ENCODE measurements at places on chromosomes 3 and 15.

GRCh38 chr3:179865861-179866505, 170.8 kb downstream of the PEX5L start:
- no peak for DNase-seq

GRCh38 chr15:23773093-23773492, 86.0 kb upstream of the NDN start:
- no peak for DNase-seq

DNA sequence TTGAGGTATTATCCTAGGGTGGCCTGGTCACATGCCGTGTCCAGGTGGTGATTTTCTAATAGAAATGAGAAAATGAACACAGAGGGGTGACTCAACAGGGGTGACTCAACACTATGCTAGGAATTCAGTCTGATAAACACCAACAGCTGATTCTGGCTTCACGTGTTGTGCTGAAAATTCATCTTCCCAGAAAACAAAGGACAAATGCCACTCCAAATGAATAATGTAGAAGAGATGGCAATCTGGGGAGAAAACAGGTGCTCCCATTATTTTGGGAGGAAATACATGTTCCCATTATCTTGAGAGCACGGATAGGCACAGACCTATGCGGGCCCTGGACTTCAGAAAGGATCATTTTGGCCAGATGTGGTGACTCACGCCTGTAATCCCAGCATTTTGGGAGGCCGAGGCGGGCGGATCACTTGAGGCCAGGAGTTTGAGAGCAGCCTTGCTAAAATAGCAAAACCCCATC, 101.2 kb upstream of the MEX3B start:
- no peak for DNase-seq

DNA sequence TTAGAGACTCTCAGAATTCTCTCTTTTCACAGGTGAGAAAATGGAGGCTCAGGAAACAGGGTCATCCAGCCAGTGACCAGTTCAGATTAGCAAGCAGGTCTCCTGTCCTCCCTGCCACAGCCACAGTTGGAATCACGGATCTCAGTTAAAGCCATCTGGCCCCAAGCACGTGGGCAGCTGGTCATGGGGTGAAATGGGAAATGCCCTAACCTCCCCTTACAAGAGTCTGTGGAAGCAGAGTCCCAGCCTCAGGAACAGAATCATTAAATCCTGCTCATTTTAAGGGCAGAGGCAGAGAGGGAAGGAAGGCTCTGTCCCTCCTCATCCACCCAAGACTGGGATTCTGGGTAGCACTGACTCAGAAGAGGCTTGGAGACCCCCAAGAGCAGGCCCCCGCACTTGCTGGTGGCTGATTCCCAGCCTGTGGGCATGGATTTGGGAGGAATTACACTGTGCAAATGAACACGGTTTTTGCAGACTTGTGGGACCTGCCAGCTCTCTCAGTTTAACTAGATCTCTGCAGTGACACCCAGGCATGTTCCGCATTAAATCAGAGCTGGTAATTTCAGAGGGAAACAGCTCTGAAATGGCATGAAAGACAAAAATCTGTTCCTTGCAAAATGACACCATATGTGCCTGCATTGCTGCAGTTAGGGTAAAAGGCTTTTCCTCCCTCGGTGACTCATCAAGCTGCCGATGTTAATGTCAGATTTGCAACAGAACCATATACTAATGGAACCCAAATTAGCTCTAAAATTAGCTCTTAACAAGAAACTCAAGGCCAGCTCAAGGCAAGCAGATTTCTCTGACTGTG, 89.0 kb downstream of the BDH1 start:
- DNase-seq, result peak; percentile 46

DNA sequence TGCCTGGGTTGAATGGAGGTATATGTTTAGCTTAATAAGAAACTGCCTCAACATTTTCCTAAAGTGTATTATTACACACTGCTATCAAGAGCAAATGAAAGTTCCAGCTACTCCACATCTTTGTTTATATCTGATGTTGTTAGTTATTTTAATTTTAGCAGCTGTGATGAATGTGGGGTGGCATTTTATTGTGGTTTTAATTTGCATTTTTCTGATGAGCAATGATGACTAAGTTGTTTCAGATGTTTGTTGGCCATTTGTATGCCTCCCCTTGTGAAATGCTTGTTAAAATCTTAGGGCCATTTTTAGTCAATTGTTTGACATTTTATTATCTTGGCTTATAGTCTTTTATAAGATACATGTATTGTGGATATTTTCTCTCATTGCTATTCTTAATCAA, 260.4 kb upstream of the SLCO3A1 start:
- no peak for DNase-seq

DNA sequence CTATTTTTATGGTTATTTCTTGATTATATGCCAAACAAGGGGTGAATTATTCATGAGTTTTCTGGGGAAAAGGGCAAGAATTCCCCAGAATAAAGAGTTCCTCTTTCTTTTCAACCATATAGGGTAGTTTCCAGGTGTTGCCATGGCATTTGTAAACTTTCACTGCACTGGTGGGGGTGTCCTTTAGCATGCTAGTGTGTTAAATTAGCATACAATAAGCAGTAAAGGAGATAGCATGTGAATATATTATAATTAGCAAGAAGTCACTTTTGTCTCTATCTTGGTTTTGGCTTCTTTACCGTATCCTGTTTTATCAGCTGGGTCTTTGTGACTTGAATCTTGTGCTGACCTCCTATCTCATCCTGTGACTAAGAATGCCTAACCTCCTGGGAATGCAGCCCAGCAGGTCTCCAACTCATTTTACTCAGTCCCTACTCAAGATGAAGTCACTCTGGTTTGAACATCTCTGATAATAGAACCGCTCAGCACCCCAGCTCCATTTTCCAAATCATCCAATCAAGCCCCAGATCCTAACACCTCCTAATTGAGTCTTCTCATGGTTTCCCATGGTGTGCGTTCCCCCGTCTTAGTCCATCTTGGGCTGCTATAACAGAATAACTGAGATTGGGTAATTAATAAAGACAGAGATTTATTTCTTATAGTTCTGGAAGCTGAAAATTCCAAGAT, 3.4 kb upstream of the SELENOT start:
- peak; percentile 45 for DNase-seq

GRCh38 chr3:97948351-97949109, 23.7 kb downstream of the RIOX2 start:
- DNase-seq, result no peak

- no peak for DNase-seq
Measured at GRCh38 chr3:63959146-63959545, 47.0 kb upstream of the SCAANT1 start.

DNA sequence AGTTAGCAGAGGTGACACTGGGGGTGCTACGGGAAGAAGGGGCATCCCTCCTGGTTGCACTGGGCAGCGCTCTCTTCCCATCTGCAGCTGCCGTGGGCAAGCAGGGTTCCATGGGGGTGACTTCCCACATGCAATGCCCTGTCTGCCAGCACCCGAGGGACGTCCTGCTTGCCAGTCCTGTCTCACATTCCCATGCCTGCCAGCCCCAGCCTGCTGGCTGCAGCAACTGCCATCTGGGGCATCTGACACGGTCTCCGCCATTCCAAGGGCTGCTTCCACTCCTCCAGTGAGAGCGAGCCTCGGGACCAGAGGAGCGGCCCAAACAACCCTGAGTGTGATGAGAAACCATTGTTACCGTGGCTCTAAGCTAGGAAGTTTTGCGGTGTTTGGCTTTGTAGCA, 45.4 kb upstream of the RPL32 start:
- no peak for DNase-seq

GRCh38 chr3:46845397-46845859, 17.8 kb downstream of the MYL3 start:
- peak; percentile 23 for DNase-seq

- DNase-seq, result no peak
Measured at GRCh38 chr3:115648559-115648958, 25.2 kb downstream of the GAP43 start.

GRCh38 chr15:35691891-35692867, 146.2 kb upstream of the DPH6 start:
- no peak for DNase-seq

DNA sequence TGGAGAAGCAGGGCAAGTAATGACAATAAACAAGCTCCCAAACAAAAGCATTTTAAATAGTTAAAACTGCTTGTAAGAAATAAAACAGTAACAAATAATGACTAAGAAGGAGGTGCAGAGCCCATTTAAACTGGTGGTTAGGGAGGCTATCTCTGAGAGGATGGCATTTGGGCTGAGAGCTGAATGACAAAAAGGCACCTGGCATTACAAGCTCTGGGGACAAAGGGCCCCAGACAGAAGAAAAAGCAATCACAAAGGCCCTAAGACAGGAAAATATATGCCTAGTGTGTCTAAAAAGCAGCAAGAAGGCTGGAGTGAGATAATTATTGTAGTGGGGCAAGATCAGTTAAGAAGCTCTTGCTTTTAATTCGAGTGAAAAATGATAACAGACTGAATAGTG, 9.6 kb downstream of the TMEM39A start:
- DNase-seq, result no peak

DNA sequence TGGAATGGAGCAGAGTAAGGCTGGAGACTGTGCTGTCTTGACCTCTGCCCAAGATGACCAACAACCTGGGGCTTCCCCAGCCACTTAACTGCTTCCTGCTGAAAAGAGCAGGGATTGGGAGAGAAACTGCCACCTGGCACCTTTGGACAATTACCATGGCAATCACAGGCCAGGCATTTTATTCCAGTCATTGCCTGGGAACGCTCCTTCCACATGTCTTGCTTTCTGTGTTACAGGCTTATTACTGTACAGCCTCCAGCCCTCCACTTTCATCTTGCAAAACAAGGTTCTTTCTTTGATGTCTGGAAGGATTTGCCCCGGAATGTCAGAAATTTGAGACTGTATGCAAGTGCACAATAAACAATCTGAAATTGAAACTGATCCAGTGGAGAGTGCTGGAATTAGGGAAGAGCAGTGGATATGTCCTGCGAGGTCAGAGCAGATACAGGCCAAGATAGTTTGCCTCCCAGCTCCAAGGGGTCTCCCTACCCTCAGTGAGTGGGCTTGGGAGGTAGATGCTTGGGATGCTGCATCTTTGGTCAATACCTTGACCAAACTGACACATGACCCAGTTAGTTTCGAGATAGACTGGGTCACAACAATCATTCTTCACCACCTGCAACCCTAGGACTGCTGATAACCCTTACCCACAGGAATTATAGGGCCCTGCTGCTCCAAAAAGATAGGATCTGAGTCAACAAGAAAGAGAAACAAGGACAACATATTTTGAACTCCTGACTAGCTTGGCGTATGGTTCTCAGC, 2.7 kb downstream of the PPP1R14D start:
- DNase-seq, result no peak

DNA sequence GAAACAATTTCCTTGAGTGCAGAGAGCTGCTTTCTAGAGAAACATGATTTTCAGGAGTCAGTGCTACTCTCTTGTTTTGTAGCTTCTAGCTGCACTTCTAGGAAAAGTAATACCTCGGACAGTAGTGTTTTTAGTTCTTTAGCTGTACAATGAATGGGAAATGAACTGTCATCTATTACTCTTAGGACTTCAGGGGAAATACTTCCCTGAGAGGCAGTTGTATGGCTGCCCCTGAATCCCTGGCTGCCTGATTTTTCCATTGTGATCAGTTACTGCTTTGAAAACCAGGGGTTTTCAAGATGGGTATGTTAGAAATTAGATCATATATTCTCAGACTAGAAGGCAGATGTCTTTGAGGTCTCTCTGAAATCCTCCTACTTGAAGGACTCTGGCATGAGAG, 200.3 kb upstream of the SEMA6D start:
- no peak for DNase-seq

DNA sequence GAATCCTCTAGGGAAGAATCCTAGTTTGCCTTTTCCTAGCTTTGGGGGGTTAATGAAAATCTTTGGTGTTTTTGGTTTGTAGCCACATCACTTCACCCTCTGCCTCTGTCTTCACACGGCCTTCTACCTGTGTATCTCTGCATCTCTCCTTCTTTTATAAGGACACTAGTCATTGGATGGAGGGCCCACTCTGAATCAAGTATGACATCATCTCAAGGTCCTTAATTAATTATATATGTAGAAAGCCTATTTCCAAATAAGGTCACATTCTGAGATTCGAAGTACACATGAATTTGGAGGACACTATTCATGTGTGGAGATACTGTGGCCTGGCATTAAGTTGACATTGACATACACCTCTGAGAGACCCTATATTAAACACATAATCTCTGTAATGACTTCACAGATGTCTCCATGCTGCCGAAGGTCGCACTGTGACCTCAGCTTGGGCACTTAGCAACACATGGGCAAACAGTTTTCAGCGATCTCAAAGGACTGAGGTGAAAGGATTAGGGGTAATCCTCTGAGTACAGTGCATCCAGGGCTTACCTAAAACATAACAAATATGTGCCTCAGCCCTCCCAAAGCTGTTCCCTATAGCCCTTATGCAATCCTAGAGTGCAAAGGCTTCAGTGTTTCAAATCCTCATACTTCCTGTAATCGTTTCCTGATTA, 446.0 kb downstream of the FGF12 start:
- no peak for DNase-seq

DNA sequence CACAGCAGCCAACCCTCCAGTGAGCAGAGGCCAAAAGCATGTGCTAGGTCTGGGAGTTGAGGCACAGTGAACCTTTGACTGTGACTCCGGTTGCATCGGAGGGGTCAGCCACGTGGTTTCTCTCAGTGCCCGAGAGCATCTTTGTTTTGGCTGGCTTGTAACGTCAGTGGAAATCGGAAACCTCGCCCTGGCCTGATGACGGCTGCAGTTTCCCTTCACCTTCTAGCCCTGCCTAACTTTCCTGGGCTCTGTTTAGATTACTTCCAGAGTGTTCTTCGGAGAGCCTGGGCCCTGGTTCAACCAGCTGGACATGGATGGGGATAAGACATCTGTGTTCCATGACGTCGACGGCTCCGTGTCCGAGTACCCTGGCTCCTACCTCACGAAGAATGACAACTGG, 56.6 kb downstream of the MESD start:
- DNase-seq, result no peak

DNA sequence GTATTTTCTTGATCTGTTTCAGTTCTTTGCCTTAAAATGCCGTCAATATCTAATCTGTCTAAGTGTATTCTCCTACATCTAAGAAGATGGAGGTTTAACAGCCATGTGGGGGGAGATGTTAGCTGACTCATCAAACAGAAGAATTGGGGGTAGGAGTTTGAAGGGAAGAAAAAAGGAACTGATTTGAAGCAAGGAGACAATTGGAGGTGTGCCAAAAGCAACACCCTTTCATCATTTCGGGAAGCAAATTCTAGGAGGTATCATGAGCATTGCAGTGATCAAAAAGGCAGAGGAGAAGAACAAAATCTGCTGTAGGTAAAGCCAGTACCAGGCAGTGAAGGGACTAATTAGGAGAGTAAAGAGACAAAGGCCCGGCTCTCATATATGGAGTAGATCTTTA, 337.3 kb upstream of the TBC1D5 start:
- peak; percentile 64 for DNase-seq

- peak; percentile 56 for DNase-seq
Measured at GRCh38 chr3:160213191-160213590, 12.0 kb upstream of the C3orf80 start.

DNA sequence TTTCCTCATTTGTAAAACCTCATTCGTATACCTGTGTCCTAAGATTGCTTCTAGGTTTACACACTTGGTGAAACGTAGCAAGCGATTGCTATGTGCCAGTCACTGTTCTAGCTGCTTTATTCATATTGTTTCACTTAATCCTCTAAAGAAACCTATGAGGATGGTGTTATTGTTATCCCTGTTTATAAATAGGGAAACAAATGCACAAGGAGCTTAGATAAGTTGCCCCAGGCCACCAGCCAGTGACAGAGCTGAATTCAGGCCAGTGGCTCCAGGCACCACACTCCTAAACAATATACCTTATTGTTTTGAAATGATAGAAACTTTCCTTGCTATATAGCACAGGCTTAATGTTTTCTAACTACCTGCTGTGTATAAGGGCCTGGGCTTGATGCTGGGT, 44.0 kb downstream of the LPP start:
- DNase-seq, result no peak

- peak; percentile 68 for DNase-seq
Measured at GRCh38 chr3:132543011-132543739, 53.9 kb upstream of the ACKR4 start.

- no peak for DNase-seq
Measured at GRCh38 chr3:134694466-134694865, 43.6 kb upstream of the KY start.

Measured in suppressor macrophage (primary cell).